K562 (cell line): ENCODE measurements at places on chromosomes 1 and 21. TPM values are rescaled to one million over a fixed set of nuclear protein-coding genes. Genes with fewer than 3 reads are reported as not detected.

DNA sequence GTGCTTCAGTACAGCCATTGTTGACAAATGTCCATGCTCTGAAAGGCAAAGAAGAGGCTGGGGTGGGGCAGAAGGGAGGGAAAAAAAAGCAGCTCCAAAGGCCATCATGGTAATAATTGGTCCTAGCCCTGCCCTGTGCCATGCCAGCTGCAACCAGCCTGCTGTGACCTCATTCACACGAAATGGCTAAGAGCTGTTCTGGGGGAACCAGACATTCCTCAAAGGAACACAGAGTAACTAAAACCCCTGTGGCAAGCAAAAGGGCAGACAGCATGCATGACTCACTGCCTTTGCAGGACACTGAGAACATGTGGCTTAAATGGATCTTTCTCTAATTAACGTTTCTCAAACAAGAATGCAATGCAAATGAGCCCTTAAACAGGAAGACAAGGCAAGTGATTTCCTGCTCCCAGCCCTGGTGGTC is 42.3 kb downstream of the STYXL2 start:
- no peaks in the 10 kb centered on the region for H3K4me1 ChIP-seq
- H3K27me3 ChIP-seq, result peaks cover 22% of the 10 kb centered on the region
- no peak overlapping the region for H3K27ac ChIP-seq
- DNase-seq, result no peak
- no peaks in the 10 kb centered on the region for H3K36me3 ChIP-seq
- H3K4me3 ChIP-seq, result no peak overlapping the region

DNA sequence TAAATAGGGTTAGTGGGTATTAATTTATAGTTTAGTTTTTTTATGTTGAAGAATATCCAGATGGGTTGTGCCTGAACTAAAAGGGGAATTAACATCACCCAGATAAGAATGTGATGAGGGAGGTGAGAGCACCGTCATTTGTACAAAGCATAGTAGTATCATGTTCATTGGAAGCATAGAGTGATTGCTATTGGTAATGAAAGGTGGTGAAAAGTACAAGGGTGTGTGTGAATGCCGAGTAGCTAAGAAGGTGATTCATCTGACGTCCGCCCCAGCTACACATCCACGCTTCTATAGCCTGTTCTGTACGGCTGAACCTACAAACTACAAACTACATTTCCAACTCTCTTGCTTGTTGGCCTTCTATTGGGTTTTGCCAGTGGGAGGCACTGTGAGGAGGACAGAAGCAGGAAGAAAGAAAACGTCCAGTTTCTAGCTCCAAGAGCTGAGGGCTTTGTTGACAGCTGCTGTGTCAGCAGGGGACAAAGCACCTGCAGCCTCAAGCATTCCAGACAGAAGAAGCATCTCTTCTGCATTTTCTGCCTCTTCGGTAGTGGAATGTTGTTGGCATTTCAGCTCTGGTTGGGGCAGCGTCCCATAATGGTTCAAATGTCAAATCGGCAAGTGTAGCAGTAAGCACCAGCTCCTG is 404.8 kb downstream of the KCTD3 start:
- H3K4me3 ChIP-seq, result no peak overlapping the region
- H3K36me3 ChIP-seq, result no peaks in the 10 kb centered on the region
- H3K27me3 ChIP-seq, result no peaks in the 10 kb centered on the region
- no peak for DNase-seq
- H3K27ac ChIP-seq, result no peak overlapping the region

DNA sequence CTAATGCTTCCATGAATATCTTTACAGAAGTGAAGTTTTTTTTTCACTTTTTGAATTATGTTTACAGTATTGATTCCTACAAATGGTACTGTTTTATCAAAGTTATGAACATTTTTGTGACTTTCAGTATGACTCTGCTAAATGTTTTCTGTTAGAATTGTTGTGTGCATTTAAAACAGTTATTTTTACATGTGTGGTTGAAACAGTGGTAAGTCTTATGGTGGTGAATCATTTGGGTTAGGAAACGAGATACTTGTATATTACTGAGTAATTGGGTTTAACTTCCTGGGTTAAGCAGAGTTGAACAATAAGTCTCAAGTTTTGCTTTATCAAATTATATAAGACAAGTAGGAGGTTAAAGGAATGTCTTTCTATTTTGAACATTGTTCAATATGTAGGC is 66.8 kb downstream of the VPS13D start:
- H3K4me1 ChIP-seq, result no peaks in the 10 kb centered on the region
- peaks cover 73% of the 10 kb centered on the region; the same call in 2 of the 3 replicates for H3K36me3 ChIP-seq
- H3K27me3 ChIP-seq, result no peaks in the 10 kb centered on the region
- no peak overlapping the region for H3K4me3 ChIP-seq

The CNR2 gene
- not detected in 2 replicates for total RNA-seq
